ENCODE measurements at places on chromosomes 11 and 22. TPM values are rescaled to one million over a fixed set of nuclear protein-coding genes. Genes with fewer than 3 reads are reported as not detected.

Gene NAT10
- polyA plus RNA-seq: 39.2 TPM

Gene LINC01488
- polyA plus RNA-seq: not detected

Gene TMEM121B
- 0.01 TPM for polyA plus RNA-seq

Gene NCAM1
- 0.02 TPM for polyA plus RNA-seq

- DNase-seq: no peak
Measured at GRCh38 chr11:88277349-88277915, 60.1 kb downstream of the CTSC start.

GRCh38 chr11:85355921-85356320 lies 271.2 kb downstream of the DLG2 start:
- DNase-seq: no peak

- DNase-seq: no peak
Measured at GRCh38 chr22:20316844-20317401, 2.9 kb downstream of the DGCR6L start.

GRCh38 chr11:133815636-133816035 lies 29.7 kb downstream of the SPATA19 start:
- DNase-seq: no peak

- no peak for DNase-seq
Measured at GRCh38 chr22:30040499-30041260, 39.6 kb upstream of the HORMAD2 start.

DNA sequence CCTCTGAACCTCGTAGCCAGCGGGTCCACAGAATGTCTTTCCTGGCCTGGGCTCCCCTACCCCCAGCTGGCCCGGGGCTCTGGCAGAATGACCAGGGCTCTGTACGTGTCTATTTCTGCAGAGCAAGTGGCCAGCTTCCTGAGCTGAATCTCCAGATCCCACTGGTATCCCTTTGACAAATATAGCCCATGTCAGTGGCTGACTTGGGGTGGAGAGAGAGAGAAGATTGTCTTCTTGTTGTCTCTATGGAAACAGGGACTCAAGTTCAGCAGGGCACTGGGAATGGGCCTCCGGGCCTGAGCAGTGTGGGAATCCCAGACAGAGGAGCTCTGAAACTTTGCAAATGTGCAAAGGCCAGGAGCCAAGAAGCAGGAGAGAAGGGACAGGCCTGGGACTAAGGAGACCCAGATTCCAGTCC lies 33.9 kb downstream of the ANO1 start:
- DNase-seq: no peak

DNA sequence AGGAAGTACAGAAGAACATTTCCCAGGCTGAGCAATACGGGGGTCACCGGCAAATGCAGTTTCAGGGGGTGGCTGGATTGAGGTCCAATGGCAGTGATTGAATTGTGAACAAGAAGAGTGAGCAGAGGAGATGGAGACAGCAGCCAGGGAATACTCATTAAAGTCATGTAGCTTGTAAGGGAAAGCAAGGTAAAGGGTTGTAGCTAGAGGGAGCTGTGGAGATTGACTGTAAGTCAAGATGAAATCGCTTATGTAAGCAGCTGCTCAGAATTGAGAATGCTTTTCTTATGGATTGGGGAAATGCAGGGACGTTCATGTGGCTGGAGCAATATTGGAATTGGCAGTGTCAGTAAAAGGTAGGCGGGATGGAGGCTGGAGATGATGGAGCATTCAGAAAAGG lies 111.4 kb upstream of the TBCEL start:
- no peak for DNase-seq

- no peak for DNase-seq
Measured at GRCh38 chr11:22079133-22079872, 113.6 kb upstream of the ANO5 start.

DNA sequence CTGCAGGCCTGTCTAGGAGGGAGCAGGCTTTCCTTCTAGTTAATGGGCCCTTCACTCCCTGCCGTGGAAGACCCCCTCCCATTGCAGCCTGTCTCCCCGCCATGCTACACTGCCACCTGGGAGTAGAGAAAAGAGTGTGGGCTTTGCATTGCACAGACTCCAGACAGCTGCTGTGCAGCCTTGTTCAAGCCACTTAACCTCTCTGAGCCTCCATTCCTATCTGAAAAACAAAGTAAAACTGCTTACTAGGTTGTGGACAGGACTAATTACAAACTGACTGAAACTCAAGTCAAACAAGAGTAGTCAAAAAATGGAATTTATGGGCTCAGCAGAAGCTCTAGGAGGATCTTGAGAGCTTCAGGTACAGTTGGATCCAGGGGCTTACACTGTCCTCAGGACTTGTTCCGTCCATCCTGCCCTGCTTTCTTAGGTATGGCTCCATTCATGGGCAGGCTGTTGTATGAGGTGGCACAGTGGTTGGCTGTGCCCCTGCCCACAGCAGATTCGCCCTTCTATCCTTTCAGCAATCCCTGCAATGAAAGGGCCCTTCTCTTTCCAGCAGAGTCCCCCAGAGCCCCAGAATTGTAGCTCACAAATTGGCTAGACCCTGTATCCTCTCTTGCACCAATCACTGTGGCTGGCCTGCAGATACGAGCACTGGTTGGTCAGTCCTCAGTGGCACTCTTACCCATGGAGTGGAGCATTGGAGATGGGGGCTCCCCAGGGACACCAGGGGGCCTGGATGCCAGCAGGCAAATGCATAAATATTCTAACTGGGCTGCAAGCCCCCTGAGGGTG lies 19.6 kb downstream of the PRDM11 start:
- DNase-seq: no peak

GRCh38 chr22:19497245-19497644 lies 17.5 kb downstream of the CDC45 start:
- DNase-seq: peak; percentile 13

GRCh38 chr22:27032091-27032761 lies 374.8 kb downstream of the MIAT start:
- no peak for DNase-seq

GRCh38 chr11:34267013-34267412 lies 90.8 kb downstream of the ABTB2 start:
- no peak for DNase-seq

Data from foreskin keratinocyte (primary cell).